Esophagus muscularis mucosa (tissue), 4 donors: ENCODE measurements at places on chromosomes 6 and 20. TPM values are rescaled to one million over a fixed set of nuclear protein-coding genes. Genes with fewer than 3 reads are reported as not detected.

The TSBP1 gene
- not detected for total RNA-seq

The POU5F1 gene
- total RNA-seq, result not detected

DNA sequence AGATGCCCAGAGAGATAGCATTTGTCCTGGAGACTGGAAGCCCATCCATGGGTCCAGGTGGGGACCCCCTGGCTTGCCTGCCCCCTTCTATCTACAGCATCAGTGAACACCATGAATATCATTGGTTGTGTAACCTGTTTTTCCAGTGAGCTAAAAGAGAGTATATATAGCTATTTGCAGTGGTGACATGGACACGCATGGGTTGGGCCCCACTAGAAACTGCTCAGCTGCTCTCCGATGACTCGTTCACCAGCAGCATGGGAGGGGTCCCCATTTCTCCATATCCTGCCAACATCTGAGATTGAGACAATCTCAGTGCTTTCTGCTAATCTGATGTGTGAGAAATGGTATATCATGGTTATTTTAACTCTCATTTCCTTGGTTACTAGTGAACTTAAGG is 4.0 kb upstream of the ZC3H12D start:
- H3K4me1 ChIP-seq, result peaks cover 10% of the 10 kb centered on the region
- H3K4me3 ChIP-seq, result no peak overlapping the region
- DNase-seq, result no peak
- H3K27ac ChIP-seq, result no peak overlapping the region

DNA sequence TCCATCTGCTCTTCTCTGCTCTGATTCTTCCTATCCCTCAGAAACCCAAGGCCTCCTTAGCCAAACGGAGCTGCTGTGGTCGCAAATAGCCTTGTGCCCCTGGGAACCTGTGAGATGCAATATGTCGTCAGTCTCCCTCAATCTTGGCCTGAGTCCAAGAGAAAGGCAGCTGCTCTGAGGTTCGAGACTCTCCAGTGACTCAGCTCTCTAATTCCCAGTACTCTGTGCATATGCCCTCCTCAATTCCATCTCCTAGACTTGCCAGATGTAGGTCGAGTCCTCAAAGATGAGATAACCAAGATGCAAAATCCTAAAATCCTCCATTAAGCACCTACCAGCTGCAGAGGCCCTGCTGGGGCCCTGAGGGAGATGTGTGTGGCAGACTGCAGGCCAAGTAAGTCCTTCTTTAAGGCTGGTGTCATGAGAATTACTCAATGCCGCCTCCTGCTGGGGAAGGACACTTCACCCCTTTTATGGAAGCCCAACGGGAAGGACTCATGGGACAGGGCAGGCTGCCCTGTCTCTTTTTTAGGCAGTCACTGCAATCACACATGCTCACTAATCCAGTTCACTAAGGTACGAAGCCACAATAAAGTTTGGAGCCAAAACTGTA is 28.5 kb downstream of the C6orf15 start:
- no peak overlapping the region for H3K27ac ChIP-seq
- H3K36me3 ChIP-seq, result no peaks in the 10 kb centered on the region
- no peak overlapping the region for H3K4me3 ChIP-seq
- no peaks in the 10 kb centered on the region for H3K27me3 ChIP-seq

DNA sequence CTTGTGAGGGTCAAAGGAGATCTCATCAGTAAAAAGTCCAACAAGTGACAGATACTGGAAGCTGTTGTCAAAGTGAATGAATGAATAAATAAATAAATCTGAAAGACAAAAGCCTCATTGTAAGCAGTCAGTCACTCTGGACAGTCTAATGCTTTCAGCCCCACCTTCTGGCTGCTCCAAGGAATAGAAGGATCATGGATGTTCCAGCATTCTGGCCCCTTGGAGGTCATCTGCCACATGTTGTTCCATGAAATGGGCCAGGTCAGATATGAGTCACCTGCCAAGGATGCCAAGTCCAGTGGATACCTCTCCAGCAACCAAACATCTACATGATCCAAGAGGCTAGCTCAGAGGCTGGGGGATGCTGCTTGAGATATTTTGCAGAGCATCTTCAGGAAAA is 185.6 kb downstream of the BMP7 start:
- H3K4me1 ChIP-seq, result no peaks in the 10 kb centered on the region
- H3K27me3 ChIP-seq, result no peaks in the 10 kb centered on the region
- no peak overlapping the region for H3K4me3 ChIP-seq
- no peak for DNase-seq
- no peaks in the 10 kb centered on the region for H3K36me3 ChIP-seq

- no peaks in the 10 kb centered on the region for H3K36me3 ChIP-seq
- no peak overlapping the region for H3K4me3 ChIP-seq
- DNase-seq, result no peak
- no peak overlapping the region for H3K27ac ChIP-seq
- H3K27me3 ChIP-seq, result no peaks in the 10 kb centered on the region
- H3K4me1 ChIP-seq, result no peaks in the 10 kb centered on the region
Observed at GRCh38 chr6:143615785-143616184, 62.0 kb upstream of the PHACTR2 start.

DNA sequence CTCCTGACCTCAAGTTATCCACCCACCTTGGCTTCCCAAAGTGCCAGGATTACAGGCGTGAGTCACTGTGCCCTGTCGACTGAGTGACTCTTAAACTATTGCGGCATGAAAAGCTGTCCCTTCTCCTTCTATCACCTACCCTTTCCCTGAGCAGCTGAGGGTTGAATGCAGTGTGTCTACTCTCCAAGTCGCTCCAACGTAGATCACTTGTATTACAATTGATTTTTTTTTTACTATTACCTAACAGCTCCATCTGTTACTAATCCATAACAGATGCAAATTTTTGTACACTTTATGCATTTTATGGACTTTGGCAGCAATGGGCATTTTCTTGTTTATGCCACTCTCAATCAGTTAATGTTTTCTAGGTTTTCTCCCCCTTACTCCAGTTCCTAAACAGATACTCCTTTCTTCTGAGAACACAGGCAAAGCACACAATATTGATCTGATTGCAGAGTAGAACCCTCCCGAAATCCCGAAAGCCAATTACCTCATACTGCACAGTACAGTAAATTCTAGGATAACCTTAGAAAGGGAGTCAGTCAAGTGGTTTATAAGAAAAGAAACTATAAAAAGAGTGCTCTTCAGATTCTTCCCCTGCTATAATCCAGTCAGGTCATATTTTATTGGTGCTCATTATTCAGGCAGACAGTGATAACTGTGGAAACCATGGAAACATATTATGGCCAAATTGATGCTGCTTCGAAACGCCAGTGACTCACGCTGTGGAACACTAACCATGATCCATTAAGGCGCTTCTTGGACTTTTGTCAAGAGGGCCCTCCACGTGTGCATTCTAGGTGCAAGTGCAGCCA is 273.0 kb downstream of the ADGB start:
- DNase-seq, result no peak
- no peaks in the 10 kb centered on the region for H3K4me1 ChIP-seq
- H3K36me3 ChIP-seq, result no peaks in the 10 kb centered on the region
- no peak overlapping the region for H3K27ac ChIP-seq
- no peaks in the 10 kb centered on the region for H3K27me3 ChIP-seq

GRCh38 chr20:63696306-63696627 is 185 bp upstream of the TNFRSF6B start:
- H3K4me3 ChIP-seq, result peak overlapping the region; percentile 38
- H3K27ac ChIP-seq, result peak overlapping the region; percentile 23
- DNase-seq, result no peak
- H3K4me1 ChIP-seq, result peaks cover 69% of the 10 kb centered on the region
- H3K36me3 ChIP-seq, result peaks cover 7% of the 10 kb centered on the region

GRCh38 chr6:36418558-36418957 is 24.1 kb downstream of the PXT1 start:
- no peak overlapping the region for H3K4me3 ChIP-seq
- no peak for DNase-seq
- no peaks in the 10 kb centered on the region for H3K27me3 ChIP-seq
- H3K27ac ChIP-seq, result no peak overlapping the region

DNA sequence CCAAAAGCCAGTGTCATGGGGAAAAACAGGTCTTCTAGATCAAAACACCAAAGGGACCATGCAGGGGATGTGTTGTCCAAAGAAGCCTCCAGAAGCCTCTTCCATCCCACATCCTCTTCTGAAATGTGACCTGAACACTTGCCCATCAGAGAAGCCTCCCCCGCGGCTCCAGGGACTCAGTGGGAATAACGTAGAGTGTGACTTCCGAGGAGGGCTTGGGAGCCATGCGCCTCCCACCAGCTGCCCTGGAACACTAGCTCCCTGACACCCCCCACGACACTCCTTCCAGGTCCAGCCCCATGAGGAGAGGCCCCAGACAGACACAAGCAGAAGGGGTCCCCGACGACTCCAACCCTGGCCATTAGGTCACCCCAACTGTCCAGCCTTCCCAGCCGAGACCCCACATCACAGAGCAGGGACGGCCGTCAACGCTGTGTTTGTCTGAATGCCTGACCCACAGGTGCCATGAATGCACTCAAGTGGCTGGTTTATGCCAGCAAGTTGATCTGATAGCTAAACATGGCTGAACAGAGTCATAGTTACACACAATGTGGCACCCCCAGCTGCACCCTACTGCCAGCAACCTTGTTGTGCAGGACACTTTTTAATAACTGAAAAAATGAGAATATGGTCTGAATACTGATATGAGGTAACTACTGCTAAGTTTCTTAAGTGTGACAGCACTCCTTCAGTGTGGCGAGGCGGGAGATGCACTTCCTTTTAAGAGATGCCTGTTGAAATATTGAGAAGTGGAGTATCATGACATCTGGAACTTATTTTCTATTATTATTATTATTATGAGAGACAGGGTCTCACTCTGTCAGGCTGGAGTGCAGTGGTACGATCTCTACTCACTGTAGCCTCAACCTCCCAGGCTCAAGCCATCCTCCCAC is 58.0 kb downstream of the GINS1 start:
- H3K27ac ChIP-seq, result no peak overlapping the region
- peaks cover 90% of the 10 kb centered on the region for H3K36me3 ChIP-seq
- DNase-seq, result no peak
- no peak overlapping the region for H3K4me3 ChIP-seq

- no peak for DNase-seq
- H3K4me3 ChIP-seq, result no peak overlapping the region
- no peak overlapping the region for H3K27ac ChIP-seq
- H3K4me1 ChIP-seq, result no peaks in the 10 kb centered on the region
- no peaks in the 10 kb centered on the region for H3K27me3 ChIP-seq
Observed at GRCh38 chr6:133288662-133289061, 47.5 kb downstream of the EYA4 start.

- H3K4me1 ChIP-seq, result no peaks in the 10 kb centered on the region
- no peak for DNase-seq
- no peaks in the 10 kb centered on the region for H3K27me3 ChIP-seq
- H3K4me3 ChIP-seq, result no peak overlapping the region
- H3K36me3 ChIP-seq, result no peaks in the 10 kb centered on the region
Observed at GRCh38 chr6:77123527-77123926, 339.8 kb downstream of the HTR1B start.

DNA sequence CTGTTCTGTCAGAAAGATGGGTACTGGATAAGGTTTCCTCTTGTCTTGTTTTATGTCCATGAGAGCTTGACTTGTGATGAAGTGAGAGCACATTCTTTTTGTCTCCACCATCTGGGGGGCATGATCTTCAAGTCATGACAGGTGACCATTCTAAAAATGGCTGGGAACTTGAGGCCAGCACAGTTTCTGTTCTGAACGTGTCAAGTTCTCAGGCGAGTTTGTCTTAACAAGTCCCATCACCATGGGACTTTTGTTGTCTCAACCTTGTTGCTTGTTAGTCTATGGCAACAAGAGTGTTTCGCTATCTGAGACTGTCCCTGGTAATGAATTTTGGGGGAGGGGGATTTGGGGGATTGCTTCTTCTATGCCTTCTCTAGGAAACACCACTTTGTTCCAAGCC is 25.6 kb upstream of the ENPP4 start:
- DNase-seq, result no peak
- no peak overlapping the region for H3K4me3 ChIP-seq
- H3K4me1 ChIP-seq, result no peaks in the 10 kb centered on the region
- H3K36me3 ChIP-seq, result no peaks in the 10 kb centered on the region

- H3K27me3 ChIP-seq, result no peaks in the 10 kb centered on the region
- H3K4me3 ChIP-seq, result no peak overlapping the region
- H3K27ac ChIP-seq, result peak overlapping the region; percentile 19
- no peak for DNase-seq
Observed at GRCh38 chr6:71489736-71490135, 201.1 kb downstream of the OGFRL1 start.

- no peak overlapping the region for H3K27ac ChIP-seq
- no peaks in the 10 kb centered on the region for H3K27me3 ChIP-seq
- no peak overlapping the region for H3K4me3 ChIP-seq
- DNase-seq, result no peak
- H3K36me3 ChIP-seq, result peaks cover 30% of the 10 kb centered on the region
Observed at GRCh38 chr6:46893648-46894047, 28.1 kb downstream of the ADGRF5 start.
